Cortex of kidney (tissue), 1 donor: ENCODE measurements at places on chromosomes 12 and 14.

DNA sequence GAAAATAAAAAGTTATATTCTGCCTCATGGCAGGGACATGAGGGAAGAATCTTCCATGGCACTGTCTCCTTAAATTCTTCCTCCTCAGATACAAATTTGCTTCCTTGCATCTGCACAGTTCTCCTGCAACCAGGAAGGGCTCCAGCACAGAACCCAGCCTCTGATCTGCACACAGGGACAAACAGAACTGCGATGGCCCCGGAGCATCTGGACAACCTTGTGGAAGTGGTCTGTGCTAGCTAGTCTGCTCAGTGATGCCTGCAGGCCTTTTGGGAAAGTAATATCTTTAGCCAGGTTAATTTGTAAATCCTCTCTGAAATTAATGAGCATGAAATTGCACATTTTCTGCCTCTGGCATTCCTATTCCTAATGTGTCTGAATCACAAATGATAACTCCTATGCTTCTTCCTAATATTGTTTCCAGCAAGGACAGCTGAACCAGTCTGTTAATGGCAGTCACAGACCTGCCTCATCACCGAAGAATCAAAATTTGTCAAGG is 74.8 kb downstream of the GRIP1 start:
- DNase-seq, result no peak

DNA sequence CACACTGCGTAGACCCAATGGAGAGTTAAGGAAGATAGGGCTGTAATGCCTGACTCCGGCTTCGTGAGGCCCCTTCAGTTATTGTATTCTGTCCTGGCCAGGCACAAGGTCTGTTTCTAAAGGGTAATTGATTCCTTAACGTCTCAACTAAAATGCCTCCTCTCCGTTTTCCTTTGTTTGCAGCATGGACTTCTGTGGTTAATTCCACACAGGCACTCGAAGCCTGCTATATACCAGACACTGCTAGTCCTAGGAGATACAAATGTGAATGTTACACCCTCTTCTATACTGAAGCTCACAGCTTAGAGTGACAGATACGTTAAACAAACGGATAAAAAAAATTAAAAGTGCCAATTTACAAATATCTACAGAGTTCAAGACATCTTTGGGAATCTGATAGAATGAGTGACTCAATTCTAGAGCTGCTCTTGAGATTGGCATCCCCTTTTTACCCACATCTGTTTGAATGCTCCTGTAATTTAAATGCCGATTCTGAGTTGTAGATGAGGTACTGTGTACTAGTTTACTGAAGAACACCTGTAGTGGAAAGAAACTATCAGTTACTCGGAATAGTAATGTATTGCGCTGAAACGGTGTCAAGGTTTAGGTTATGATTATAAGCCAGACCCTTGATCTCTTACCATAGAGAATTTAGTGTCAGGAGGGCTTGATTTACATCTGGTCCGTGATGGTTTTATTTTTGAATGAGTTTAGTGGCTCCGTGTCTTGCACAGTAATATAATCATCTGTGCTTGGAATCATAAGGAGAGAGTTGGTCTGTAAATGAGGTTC is 784 bp downstream of the PSMA6 start:
- no peak for DNase-seq

DNA sequence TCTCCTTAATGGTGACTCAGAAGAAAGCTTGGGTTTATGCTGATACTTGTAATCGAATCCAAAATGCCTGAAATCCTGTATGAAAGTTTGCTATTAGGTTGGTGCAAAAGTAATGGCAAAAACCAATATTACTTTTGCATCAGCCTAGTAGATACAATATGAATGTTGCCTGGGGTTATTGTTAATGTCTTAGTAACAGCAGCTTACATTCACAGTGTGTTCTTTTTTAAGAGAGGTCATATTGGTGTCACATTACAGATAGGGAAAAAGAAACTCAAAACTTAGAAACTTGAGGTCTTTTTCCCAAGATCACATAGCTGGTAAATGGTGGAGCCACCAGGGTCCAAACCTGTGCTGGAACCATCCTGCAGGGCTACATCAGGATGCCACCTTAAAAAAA is 25.2 kb downstream of the SRGAP1 start:
- DNase-seq, result no peak

DNA sequence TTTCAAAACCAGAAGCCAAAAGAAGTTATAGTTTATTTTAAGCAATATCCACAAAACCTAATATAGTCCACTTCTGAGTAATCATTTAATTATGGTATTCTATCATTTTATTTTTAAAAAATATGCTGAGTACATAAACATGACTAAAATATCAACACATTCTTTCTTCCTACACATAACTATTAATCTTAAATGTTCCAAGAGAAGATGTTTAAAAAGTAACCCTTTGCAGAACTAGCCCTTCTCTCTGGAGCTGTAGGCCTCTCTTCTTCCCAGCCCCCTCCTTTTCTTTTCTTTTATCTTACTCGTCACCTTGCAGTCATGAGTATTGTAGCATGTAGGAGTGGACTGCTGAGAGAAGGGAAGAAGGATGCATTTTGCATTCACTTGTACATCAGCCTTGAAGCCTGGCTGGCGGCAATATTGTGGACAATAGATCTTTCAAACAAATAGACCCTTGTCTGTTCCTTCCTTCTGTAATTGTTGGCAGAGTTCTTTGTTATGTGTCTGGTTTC is 941.9 kb downstream of the NRXN3 start:
- no peak for DNase-seq

DNA sequence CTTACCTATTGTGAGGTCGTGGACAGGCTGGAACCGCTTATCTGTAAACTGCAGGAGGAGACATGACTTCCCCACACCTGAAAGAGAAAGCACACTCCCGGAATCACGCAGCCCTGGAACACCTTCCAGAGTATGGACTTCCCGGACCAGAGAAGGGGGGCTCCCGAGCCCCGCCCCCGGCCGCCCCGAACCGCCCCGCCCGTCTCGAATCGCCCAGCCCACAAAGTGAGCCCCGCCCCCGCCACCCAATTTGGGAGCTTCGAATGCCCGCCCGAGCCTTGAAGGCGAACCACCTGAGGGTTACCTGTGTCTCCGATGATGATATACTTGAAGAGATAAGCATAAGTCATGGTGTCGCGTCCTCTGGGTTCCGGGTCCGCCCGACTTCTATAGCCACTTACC is 235 bp downstream of the RAB2B start:
- DNase-seq, result no peak

DNA sequence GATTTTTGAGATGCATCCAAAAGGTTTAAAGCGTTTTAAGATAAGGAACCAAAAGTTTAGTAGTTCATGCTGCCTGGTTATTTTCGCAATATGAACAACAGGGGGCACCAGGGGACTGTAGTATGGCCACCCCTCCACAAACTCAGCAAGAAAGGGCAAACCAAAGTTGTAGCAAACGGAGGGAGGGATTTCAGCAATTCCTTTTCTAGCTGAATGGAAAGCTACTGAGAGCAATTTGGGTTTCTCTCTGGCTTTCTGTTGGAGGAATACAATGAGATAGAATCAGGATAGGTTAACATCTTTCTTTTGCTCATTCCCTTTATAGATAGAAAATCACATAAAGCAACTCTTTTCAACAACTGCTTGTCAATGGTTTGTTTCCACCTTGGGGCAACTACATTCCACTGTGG is 62.5 kb downstream of the DRAM1 start:
- DNase-seq, result no peak

DNA sequence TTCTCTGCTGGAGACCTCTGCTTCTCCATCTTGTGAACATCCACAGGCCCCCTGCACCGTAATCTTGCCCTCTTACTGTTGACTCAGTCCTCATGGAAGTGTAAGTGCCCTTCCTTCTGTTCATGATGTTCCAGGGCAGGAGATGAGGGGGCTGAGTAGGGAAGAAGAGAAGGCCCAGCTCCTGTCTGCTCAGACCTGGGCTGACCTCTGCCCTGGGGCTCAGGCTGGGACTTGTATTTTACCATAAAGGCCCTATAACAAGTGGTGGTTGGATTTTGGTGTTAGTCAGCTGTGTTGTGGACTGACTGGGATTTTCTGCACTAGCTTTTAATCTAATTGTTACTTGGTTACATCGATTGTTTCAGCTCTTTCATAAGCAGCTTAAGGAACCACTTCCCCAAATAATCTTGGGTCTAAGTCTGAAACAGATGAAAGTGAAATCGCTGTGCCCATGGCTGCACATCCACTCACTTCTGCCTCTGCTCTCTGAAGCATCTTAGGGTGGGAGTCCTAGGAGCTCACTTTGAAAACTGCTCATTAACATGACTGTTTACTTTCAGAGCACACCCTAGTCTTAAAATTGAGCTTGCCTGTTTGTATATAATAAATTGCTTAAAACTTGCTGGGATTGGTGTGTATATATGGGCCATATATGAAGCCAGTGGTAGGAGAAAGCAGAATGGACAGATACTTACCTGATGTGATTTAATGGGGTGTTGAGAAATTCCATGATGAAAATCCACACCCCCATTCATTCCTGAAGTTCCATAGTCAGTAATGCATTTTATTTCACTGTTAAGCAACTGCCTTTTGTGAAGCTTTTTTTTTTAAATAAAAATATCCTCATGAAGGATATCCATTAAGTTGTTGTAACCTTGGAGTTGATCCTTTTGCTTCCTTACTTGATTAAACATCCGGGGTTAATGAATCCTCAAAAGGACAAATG is 17.7 kb downstream of the C12orf71 start:
- DNase-seq, result no peak

DNA sequence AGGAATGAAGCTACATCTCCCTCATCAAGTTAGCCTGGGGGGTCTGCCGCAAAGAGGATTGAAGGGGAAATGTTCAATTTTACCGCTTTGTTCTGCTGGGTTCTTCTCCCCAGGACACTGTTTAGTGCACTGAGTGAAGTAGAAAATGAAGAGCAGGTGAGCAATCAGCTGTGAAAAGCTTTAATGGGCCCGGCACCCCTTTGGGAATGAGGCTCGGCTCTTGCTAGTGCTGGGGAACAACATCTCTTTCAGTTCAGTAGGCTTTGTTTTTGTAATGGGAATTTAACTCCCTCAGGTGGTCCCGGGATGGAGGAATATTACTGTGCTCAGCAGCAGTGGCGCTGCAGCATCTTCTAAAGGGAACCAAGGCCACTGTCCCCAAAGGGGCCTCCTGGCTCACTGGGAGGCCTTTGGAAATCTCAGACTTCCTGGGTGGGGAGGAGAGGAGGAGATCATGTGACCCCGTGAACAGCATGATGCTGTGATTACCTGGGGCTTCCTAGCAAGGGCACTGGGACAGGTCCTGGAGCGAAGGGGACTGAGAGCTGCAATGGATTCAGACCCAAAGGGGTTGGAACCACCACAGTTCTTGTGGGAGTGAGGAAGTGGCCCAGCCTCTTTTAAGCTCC is 85.2 kb upstream of the MAX start:
- no peak for DNase-seq

DNA sequence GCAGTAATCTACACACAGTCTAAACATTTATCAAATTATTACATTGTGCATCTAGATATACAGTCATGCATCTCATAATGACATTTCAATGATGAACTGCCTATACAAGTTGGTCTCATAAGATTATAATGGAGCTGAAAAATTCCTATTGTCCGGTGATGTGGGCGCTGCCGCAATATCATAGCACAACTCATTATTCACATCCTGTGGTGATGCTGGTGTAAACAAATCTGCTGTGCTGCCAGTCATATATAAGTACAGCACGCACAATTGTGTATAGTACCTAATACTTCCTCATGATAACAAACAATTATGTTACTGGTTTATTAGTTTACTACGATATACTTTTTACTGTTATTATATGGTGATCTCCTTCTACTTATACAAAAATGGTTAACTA is 768.8 kb upstream of the NOVA1 start:
- no peak for DNase-seq

DNA sequence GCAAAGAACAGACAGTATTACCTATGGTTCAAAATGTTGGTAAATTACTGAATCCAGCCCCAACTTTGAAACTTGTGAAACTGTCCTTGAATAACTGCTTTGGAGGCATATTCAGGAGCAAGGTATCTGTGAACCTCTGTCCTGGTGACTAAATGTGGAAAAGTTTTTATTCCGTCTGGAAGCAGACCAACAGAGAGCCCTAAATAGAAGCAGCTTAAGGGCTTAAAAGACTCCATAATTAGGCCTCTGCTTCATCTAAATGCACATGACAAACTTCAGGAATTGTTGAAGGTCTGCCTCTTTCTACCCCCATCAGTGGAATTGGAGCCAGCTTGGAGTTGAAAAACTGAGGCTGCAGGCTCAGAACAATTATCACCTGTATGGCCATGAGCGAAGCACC is 276.5 kb downstream of the KCNH5 start:
- no peak for DNase-seq

DNA sequence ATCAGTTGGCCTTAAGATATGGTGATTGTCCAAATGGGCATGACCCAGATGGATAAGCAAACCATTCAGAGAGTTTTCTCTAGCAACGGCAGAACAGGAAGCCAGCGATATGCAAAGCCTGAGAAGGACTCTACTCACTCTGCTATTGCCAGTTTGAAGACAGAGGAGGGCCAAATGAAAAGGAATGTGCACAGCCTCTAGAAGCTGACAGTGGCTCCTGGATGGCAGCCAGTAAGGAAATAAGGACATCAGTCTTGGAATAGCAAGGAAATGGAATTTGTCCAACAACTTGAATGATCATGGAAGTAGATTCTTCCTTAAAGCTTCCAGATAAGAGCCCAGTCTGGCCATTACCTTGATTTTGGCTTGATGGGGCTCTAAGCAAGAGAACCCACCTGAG is 60.0 kb downstream of the TMTC2 start:
- no peak for DNase-seq

DNA sequence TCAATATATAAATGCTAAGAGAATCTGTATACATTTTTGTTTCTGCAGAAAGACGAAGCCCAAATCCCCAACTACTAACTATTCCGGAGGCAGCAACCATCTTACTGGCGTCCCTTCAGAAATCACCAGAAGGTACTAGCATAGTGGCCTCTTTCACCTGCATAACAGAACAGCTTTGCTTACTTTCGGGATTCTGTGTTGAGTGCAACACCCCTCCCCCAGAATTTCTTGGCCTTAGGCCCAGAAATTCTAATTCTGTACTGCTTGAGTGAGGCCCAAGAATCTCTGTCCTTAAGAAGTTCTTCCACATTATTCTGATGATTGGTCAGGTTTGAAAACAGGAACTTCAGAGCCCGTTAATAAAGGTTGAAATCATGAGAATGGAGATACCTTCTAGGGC is 2.9 kb downstream of the SPX start:
- no peak for DNase-seq

- DNase-seq, result no peak
These were observed 155.4 kb upstream of the PDE3A start for GRCh38 chr12:20212658-20213555.

DNA sequence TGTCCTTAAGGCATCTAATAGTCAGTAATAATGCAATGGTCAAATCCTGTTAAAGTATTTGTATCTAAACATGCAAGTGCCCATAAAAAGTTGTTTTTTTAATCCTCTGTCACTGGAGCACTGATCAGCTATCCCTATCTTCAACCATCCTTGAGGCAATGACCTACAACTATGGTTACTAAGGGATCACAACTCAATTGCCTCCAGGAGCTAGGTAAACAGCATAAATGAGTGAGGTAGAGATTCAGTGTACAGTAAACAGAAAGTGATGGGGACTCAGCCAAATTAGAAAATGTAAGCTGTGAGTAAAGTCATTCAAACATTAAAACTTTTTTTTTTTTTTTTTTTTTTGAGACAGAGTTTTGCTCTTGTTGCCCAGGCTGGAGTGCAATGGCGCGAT is 18.6 kb downstream of the SPPL3 start:
- DNase-seq, result no peak

GRCh38 chr12:43348221-43348620 is 203.8 kb downstream of the ADAMTS20 start:
- no peak for DNase-seq
